ENCODE measurements at places on chromosomes 11 and 22.

DNA sequence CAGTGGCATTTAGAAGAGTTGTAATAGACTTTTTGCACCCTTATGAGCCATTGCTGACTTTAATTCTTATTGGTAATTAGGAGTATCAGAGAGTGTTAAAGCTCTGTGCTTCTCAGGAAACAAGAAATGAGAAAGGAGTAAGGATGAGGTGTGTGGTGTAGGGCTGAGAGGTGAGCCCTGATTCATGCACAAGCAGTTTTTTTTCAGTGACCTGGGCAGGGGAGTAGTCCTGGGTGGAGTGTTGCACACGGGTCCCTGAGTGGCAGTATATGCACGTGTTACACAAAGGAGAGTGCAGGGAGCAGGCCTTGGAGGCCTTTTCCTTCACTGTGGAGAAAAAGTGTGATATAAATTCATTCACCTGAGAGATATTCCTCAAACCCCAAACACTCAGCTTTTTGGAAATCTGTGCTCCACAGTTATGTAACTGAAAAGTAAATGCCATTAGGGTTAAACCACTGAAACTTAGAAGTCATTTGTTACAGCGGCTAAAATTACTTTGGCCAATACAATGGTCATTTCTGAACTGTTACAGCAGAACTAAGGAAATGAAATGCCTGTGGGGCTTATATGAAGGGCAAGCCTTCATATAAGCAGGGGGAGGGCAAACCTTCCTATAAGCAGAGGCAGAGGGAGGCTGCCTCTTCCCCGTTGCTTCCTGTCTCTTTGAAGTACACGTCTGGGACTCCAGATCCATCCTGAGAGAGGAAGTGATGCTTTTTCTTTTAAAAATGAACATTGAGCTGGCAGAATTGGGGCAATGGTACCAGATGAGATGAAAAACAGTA, 62.6 kb upstream of the OLFML1 start:
- DNase-seq: no peak

DNA sequence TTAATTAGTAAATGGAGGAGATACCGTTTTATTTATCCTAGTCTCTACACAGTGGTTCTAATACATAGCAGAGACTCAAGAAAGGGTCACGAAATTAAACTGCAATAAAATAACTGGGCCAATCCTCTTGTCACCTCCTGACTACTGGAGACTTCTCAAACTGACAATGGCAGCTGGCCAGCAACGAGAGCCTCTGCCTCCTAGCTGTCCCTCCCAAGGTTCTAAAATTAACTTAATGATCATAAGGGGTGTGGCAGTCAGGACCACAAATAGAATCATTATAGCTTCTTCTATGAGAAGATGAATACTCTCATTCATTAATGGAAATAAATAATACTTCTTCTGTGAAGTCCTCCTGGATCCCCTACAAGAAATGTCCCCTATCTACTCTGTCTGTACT, 63.8 kb upstream of the APOA1 start:
- DNase-seq: no peak

- DNase-seq: no peak
These were observed 32.5 kb downstream of the NADSYN1 start for GRCh38 chr11:71485466-71485865.

DNA sequence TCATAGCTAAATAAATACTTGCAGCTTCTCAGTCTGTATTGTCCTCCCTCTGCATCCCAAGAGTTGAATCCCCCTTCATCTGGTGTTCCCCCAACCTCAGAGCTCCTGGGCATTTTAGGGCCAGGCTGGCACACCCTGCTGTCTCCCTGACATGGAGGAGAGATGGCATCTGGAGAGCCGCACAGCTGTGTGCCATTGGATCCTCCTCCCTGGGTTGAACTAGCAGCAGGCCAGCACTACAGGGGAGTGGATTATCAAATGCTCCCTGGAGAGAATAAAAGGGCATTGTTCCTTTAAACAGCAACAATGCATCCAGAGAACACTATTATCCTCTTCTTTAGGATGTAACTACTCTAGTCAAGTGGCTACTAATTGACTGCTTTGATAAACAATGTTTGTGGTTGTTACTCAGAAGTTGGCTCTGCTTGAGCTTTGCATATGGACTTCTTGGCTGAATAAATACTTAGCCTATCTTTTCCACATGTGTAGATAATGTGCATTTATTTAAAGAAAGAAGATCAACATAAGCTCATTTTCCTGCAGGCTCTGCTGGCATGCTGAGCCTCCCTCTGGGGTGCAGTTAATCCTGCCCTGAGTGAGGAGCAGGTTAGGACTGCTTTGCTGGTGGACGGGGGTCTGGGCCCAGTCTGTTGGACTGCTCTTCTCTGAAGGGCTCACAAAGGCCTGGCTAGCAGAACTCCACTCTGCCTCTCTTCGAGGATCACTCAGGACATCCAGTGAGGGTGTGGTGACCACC, 897.2 kb downstream of the TBC1D22A start:
- DNase-seq: no peak

DNA sequence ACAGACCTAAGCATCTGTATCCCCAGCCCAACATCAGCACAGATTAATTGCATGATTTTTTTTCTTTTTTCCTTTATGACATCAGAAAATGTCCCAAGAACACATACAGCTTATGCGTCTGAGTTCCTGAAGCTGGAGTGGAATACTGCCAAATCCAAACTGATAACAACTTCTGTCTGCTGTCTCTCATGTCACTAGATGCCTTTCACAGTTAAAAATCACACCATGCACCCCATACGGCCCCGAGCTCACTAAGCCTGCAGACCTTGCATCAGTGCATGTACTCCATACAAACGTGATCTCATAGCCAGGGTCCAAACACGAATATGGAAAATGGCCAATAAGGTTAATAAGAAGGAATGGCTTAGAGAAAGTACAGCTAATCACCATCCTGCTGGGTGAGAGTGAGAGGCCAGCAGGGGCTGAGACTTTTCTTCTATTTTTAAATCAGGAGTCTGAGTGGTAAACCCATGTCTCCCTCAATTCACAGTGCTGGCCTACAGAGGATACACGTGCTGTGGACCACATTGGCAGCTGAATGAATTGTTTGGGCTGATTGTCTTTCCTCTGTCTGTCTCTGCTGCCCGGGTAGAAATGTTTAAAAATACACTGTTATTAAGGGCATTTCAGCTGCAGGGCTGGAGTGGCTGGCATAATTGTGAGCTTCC, 350.6 kb upstream of the RAG2 start:
- no peak for DNase-seq

DNA sequence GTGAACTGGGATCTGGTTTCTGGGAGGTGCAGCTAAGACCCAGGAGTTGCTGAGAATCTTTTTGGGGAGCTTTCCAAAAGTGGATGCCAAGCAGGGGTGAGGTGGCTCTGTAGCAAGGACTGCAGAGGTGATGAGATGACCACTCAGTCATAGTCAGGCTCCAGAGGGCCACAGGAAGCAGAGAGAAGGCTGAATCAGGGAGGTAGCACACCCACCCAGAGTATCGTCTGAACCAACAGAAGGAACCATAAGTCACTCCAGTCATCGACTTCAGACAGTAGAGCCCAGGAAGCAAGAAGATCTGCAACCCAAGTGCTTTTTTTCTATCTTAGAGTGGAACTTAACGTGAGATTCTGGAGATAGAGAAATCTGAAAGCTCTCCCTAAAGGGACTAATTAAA, 335.7 kb upstream of the MPPED2 start:
- DNase-seq: no peak

DNA sequence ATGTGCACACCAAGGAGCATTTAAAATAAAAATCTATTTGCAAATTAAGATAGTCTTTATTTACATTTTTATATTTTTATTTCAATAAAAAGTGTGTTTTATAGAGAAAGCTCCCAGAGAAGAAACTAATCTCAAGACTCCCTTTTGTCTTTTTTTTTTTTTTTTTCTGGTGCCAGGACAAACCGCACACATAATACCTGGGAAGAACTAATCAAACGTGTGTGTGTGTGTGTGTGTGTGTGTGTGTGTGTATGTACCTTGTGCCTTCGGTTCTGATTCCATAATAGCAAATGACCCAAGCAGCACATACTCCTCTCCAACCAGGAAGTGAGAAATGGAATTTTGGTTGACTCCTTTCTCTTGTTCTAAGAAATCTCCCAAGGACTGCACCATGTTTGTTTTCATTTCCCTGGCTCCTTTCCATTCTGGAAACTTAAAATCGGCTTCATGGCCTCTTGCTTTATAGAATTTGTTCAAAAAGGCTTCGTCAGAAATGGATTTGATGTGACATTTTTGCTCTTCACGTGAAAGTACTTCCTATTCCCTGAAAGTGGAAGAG, 65.3 kb downstream of the ST3GAL4 start:
- DNase-seq: no peak

DNA sequence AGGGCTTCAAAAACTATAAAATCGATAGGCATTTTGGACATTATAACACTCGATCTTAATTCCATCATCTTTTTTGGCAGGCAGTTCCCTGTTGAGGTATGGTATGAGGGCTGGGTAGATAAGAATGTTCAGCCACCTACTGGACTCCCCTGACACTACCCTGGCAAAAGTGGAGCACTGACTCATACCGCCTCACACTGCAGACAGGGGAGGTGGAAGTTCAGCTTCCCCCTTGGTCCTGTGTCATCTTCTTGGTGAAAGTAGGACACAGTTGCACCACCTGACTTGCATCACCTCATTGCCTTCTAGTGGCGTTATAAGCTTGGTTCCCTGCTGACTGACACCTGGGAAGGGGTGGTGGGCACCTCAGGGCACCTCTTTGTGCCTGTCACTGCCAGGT, 30.4 kb downstream of the PAAF1 start:
- no peak for DNase-seq

GRCh38 chr11:17543574-17544180, 539 bp downstream of the USH1C start:
- DNase-seq: no peak

GRCh38 chr11:30683176-30683575, 97.0 kb upstream of the MPPED2 start:
- no peak for DNase-seq

DNA sequence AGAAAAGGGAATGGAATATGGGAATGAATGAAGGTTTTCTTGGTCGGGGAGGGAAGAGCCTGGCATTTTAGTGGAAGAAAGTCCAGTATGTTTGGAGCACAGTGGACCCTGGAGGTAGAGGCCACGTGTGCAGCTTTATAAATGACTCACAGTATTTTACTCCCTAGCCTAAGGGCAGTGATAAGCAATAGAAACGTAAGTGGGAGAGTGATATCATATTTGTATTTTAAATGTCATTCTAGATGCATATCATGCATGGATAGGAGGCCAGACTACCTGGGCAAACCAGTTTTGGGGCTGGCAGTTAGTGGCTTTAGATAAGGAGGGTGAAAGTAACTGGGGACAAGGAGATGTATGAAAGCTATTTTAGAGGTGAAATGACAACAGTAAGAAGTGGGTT, 174.1 kb downstream of the ARHGAP42 start:
- no peak for DNase-seq

GRCh38 chr22:37160027-37160426, 10.3 kb upstream of the IL2RB start:
- DNase-seq: no peak

DNA sequence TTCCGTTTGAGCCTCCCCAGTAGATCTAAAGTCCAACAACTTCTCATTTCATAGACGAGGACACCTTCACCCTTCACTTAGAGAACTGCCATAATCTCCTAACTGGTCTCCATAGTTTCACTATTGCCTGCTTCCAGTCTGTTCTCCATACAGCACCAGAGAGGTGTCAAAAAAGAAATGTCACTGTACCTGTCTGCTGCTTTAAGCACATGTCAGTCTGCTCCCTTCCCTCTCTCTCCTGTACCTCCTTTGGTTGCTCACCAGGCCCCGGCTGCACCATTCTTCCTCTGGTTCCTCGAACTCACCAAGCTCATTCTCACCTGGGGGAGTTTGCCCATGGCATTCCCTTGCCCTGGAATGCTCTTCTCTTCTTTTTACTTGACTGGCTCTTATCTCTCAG, 75.8 kb downstream of the NAV2 start:
- DNase-seq: no peak

DNA sequence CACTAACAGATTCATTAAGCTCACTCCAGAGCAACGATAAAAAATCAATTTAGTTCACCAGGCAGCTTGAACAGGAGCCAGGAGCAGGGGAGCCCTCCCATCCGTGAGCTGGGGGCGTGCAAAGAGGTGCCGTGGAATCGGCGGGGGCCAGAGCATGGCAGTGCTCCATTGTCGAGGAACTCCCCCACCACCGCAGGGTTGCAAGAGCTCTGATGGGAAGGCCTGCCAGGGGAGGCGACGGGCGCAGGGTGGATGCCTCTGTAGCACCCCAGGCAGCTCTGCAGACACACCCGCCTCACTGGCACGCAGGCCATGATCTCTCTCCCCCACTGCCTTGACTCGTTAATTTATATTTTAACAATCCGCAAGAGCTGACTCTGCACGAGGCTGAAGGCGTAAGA, 433.2 kb downstream of the MIAT start:
- no peak for DNase-seq

DNA sequence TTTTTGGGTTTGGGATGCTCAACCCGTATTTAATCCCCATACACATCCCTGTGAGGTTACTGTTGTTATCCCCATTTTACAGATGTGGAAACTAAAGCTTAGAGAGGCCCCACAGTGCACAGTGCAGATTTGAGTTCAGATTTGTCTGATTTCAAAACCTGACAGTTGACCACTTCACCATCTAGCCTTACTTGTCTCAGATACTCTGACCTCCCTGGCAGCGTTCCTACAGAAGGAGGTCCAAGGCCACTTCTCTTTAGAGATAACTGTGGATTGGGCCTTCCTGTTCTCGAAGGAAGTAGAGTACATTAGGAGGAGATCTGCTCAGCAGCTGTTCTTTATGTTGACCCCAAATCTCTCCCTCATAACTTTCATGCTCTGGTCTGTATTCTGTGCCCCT, 46.7 kb upstream of the CTTN start:
- no peak for DNase-seq

DNA sequence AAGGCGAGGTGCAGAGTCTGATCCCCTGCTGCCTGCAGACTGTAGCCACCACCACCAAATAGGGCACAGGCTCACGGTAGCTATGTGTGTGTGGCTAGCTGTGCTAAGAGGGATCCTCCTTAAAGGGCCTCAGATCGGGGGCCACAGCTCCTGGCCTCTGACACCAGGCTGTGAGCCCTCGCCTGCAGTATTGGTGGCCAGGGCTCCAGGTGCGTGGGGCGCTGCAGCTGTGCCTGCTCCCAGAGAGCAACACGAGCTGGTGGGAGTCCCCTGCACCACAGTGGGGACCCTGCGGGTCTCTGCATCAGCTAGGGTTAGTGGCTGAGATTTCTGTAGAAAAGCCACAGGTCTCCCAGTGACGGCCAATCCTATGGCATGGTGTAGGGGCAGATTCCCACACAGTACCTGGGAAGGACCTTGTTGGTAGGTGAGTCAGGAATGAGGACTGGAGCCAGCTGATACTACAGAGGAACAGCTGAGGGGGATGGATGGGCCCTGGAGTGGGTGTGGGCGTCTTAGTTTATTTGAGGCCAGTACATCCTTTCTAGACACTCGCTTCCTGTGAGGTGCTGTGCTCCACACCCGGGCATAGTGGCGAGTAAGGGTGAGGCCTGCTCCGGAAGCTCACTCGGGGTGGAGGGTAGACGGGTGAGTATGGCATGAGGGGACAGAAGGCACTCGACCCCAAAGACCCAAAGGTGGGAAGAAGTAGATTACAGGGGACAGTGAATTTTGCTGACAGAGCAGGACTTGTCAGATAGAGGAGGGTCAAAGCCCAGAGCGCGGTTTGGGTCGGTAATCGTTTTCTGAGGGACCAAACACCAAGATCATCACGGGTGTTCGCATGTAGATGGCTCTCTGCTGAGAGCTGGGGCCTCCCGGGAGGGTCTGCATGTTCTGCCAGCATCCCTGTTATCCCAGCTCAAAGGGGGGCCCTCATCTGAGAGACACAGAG, 212.5 kb downstream of the TBC1D22A start:
- DNase-seq: no peak
